ENCODE measurements at places on chromosomes 2 and 18.

DNA sequence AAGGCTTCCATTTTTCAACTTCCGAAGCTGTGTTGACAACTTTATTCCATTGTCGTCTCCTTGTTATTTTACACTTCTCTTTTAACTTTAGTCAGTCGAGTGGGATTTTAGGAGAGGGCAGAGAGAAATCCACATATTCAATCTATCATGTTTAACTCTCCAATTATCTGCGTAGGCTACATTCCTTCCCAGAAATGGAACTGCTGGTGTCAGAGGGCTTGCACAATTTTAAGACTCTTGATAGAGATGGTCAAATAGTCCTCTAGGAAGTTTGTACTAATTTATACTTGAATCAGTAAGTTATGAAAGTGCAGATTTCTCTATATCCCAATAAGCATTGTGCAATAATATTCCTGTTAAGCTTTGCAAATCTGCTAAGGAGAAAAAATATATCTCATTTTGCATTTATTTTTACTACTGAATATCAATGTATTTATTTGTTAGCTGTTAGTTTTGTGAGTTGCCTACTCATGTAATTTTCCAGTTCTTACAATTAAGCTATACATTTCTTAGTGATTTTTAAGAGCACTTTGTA, 95.6 kb downstream of the CYP26B1 start:
- no peak for DNase-seq

GRCh38 chr2:19474128-19474527, 115.7 kb upstream of the OSR1 start:
- DNase-seq: no peak

- no peak for DNase-seq
Measured at GRCh38 chr2:172558372-172558771, 2.5 kb downstream of the PDK1 start.

GRCh38 chr2:24147364-24147763, 24.1 kb downstream of the FAM228B start:
- no peak for DNase-seq

GRCh38 chr18:2223849-2224248, 347.5 kb downstream of the METTL4 start:
- DNase-seq: no peak

GRCh38 chr2:219912491-219912921, 285.1 kb downstream of the SLC4A3 start:
- DNase-seq: no peak

GRCh38 chr18:51191128-51191717, 6.3 kb downstream of the MEX3C start:
- DNase-seq: no peak

- no peak for DNase-seq
Measured at GRCh38 chr2:200217320-200217719, 89.2 kb upstream of the SPATS2L start.

- no peak for DNase-seq
Measured at GRCh38 chr18:48674758-48675351, 136.0 kb downstream of the CTIF start.

DNA sequence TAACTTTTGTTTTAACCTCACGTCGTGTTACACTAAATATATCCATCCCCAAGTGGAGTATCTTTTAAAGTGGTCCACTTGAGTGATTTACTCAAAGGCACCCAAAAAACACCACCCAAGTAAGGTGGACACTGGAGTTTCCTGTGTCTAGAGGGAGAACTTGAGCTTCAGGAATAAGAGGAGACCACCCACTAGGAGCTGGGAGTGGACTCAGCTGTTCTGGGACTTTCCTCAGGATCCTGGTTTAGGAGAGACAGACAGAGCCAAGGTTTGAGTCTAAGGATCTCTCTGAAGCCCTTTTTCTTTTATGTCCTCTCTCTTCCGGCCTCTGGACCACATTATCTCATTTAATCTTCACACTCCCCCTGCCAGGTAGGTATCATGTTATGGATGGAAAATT, 150.7 kb downstream of the GBX2 start:
- DNase-seq: no peak

Data from glomerular endothelial cell (primary cell).